ENCODE measurements at places on chromosomes 3 and 15. TPM values are rescaled to one million over a fixed set of nuclear protein-coding genes. Genes with fewer than 3 reads are reported as not detected.
A peak's percentile ranks its signal among the peaks of the same experiment; 100 is the strongest.

DNA sequence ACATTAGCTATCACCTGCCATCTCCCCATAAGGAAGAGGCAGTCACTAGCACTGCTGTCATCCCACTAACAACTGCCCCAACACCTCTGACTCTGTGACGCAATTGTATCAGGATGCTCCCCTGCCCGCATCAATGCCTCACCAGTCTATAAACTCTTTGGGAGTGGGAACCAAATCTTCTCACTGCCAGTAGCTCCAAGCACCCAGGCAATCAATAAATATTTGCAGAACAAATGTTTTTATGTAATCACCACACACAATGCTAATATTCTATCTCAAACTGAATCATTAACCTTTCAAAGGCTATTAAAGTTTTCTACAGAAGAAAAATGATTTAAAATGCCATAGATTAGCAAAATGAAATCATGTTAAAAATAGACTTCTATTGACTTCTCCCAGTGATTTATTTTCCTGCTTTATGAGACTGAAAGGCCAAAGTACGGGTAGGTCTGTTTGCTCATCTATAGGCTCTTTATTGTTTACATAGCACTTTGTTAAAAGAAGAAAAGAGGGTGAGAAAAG, 131.3 kb downstream of the PLD1 start:
- H3K4me3 ChIP-seq, result no peak overlapping the region
- no peak for DNase-seq

- H3K27me3 ChIP-seq, result no peaks in the 10 kb centered on the region
- no peaks in the 10 kb centered on the region for H3K4me1 ChIP-seq
- no peak overlapping the region for H3K27ac ChIP-seq
- no peak overlapping the region for H3K4me3 ChIP-seq
Measured at GRCh38 chr15:66882251-66883020, 180.4 kb downstream of the SMAD6 start.

- no peaks in the 10 kb centered on the region for H3K36me3 ChIP-seq
- H3K4me1 ChIP-seq, result no peaks in the 10 kb centered on the region
- H3K27me3 ChIP-seq, result peaks cover 10% of the 10 kb centered on the region
- H3K27ac ChIP-seq, result no peak overlapping the region
Measured at GRCh38 chr3:144109944-144110343, 138.3 kb downstream of the DIPK2A start.

DNA sequence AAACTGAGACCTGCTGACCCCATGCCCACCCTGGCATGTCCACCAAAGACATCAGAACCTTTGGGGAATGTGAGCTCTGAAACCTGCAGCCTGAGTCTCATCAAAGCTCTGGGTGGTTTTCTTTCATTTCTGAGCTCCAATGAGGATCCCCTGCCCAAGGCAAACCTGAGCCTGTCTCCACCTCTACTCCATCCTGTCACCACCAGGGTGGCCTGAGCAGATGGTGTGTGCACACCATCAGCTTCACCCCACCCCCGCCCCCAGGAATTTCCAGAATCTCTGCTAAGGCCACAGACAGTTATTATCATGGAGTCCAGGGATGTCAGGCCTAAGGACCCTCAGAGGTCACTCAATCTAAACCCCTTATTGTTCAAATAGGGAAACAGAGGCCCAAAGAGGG, 1.3 kb downstream of the XIRP1 start:
- no peaks in the 10 kb centered on the region for H3K36me3 ChIP-seq
- no peak overlapping the region for H3K27ac ChIP-seq

GRCh38 chr3:123400169-123400568, 48.7 kb downstream of the ADCY5 start:
- H3K4me1 ChIP-seq, result no peaks in the 10 kb centered on the region
- no peak overlapping the region for H3K27ac ChIP-seq
- H3K27me3 ChIP-seq, result peaks cover 6% of the 10 kb centered on the region
- DNase-seq, result no peak

GRCh38 chr3:195849322-195850074, 37.8 kb upstream of the MUC4 start:
- peaks cover 2% of the 10 kb centered on the region for H3K4me1 ChIP-seq
- no peaks in the 10 kb centered on the region for H3K36me3 ChIP-seq
- no peak overlapping the region for H3K4me3 ChIP-seq

The CCDC13 gene
- total RNA-seq, result not detected

The MASP1 gene
- not detected for total RNA-seq

The SCN11A gene
- total RNA-seq, result 0.05 TPM

DNA sequence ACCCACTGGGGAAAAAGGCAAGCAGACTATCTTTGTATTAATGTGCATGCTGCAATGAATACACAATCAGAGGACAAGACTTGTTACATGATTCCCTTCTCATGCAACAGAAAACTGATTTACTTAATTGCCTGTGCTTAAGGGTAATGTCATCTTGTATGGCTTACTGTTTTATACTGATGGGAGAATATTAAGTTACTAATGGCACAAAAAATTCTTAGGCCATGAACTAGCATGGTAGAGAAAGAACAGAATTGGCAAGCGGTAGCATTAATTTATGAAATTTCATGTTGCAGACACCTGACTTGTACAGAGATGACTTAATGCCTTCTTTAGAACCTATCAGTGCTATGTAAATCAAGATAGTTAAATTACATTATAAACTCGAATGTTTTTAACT, 282.3 kb downstream of the CNTN3 start:
- no peak overlapping the region for H3K27ac ChIP-seq
- no peaks in the 10 kb centered on the region for H3K4me1 ChIP-seq
- H3K4me3 ChIP-seq, result no peak overlapping the region
- no peaks in the 10 kb centered on the region for H3K36me3 ChIP-seq
- H3K27me3 ChIP-seq, result no peaks in the 10 kb centered on the region

GRCh38 chr3:11932636-11933035, 71.6 kb upstream of the SYN2 start:
- H3K4me3 ChIP-seq, result no peak overlapping the region
- H3K4me1 ChIP-seq, result no peaks in the 10 kb centered on the region
- peaks cover 3% of the 10 kb centered on the region for H3K27me3 ChIP-seq
- H3K27ac ChIP-seq, result no peak overlapping the region
- DNase-seq, result no peak
- no peaks in the 10 kb centered on the region for H3K36me3 ChIP-seq

- peaks cover 2% of the 10 kb centered on the region for H3K4me1 ChIP-seq
- no peak for DNase-seq
- no peaks in the 10 kb centered on the region for H3K27me3 ChIP-seq
- H3K36me3 ChIP-seq, result peaks cover 1% of the 10 kb centered on the region
- no peak overlapping the region for H3K4me3 ChIP-seq
- H3K27ac ChIP-seq, result no peak overlapping the region
Measured at GRCh38 chr3:105958237-105959000, 89.6 kb upstream of the CBLB start.

The SSR3 gene
- 128 TPM for total RNA-seq

DNA sequence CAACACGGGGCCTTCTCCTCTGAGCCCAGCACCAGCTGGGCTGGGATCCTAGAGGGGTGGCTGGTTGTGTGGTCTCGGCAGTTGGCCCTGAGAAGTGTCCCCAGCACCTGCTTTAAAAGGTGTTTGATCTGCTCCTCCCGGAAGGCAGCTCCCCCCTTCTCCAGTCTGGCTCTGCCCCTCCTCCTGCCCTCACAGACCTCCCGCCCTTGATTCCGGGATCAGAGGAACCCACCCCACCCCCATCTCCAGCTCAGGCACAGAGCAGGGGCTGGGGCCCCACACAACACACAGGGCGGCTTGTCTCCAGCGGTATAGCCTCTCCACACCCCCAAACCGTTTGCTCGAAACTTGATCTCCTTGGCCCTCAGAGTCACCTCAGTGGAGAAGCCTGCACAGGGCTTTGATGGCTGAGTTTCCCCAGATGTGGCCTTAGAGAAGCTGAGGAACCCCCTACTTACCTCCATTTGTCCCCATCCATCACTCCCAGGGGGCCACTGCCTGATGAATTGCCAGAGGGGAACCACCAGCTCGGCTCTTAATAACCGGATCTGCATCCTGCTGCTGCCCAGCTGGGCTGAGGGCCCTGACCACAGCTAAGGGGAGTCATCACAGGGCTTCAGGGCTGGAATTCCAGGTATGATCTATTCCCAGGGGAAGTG, 6.4 kb upstream of the STRA6 start:
- H3K27me3 ChIP-seq, result no peaks in the 10 kb centered on the region
- H3K4me1 ChIP-seq, result no peaks in the 10 kb centered on the region
- no peak overlapping the region for H3K27ac ChIP-seq

DNA sequence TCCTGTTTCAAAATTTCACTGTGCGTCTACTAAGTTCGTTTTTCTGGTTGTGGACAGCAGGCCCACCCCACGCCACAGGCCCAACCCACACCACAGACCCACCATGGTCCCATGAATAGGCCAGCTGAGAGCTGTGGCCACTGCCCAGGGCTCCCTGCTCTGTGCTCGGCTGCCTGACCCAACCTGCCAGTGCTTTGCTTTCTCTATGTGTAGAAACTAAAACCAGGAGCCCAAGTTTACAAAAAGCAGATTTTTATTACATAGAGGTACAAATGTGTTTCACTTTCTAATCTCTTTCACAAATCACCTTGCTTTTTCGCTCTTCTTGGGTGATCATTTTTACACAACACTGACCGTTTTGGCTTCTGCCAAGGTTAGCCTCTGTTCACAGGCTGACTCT, 69.1 kb downstream of the HERC2 start:
- no peaks in the 10 kb centered on the region for H3K4me1 ChIP-seq
- H3K27me3 ChIP-seq, result no peaks in the 10 kb centered on the region
- peaks cover 48% of the 10 kb centered on the region for H3K36me3 ChIP-seq
- no peak overlapping the region for H3K4me3 ChIP-seq
- no peak for DNase-seq

The CLDN18 gene
- not detected for total RNA-seq

The IQCH gene
- 1.4 TPM for total RNA-seq

- no peak for DNase-seq
- no peak overlapping the region for H3K4me3 ChIP-seq
- no peak overlapping the region for H3K27ac ChIP-seq
Measured at GRCh38 chr3:24020036-24020691, 75.1 kb downstream of the NR1D2 start.

DNA sequence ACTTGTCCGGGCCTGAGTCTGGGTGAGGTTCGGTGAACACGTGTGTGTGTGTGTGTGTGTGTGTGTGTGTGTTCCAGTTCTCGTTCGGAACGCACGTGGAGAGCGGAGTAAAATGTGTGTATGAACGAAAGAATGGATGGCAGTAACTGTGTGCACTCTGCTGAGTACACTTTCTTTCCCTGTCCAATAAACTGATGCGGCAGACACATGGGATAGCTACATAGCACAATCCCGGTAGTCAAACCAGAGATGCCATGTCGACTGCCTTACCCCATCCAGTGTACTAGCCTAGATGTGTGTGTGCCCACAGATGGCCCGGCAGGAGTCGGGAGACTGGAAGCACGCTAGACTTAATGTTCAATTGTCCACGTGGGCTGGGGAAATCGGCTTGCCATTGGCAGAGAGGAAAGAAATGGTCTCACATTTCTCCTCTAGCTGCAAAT, 507 bp upstream of the GOLIM4 start:
- H3K4me1 ChIP-seq, result peaks cover 7% of the 10 kb centered on the region
- H3K36me3 ChIP-seq, result no peaks in the 10 kb centered on the region
- DNase-seq, result peak; percentile 16

DNA sequence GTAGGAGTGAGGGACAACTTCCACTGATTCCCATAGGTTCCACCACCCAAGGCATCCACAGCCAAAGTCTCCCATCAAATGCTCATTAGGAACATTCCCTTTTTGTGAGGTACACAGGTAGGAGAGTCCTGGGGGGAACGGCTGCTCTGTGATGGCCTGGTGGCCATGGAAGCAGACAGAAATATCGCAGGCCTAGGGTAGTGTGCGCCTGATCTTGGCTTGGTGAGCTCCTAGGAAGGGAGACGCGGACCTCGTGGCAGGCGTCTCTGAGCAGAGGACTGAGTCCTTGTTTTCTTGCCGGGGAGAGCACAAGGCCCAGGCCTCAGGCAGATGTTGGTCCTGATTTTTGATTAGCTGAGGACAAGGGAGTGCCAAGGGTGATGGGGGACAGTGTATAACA, 99.5 kb downstream of the SNRPN start:
- no peaks in the 10 kb centered on the region for H3K4me1 ChIP-seq
- no peak overlapping the region for H3K4me3 ChIP-seq

DNA sequence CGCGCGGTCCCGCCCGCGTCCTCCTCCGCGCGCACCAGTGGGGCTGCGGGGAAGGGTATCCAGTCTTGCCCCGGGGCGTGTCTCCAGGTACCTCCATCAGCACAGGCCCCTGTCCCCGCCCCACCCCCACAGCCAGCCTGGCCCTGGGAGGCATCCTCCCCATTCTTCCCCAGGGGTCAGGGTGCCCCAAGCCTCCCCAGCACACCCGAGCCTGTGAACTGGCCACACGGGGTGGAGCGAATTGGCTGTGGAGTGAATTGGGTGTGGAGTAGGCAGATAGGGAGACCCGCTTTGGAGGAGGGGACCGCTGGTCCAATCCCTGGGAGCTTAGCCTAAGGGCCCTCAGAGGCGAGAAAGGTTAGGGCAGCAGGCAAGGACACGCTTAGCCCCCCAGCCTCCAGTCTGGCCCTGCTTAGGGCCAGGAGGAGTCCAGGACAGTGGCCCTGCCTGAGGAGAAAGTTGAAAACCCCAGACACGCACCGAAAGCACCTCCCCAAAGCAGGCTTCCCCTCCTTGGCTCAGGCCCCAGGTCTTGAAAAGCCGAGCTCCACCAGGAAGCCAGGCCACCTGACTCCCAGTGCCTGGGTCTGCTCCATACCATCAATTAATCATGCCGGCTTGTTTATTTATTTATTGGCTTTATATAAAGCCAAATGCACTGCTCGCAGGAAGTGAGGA, 107.7 kb upstream of the SLC6A11 start:
- DNase-seq, result no peak
- H3K4me3 ChIP-seq, result no peak overlapping the region
- H3K27ac ChIP-seq, result no peak overlapping the region

DNA sequence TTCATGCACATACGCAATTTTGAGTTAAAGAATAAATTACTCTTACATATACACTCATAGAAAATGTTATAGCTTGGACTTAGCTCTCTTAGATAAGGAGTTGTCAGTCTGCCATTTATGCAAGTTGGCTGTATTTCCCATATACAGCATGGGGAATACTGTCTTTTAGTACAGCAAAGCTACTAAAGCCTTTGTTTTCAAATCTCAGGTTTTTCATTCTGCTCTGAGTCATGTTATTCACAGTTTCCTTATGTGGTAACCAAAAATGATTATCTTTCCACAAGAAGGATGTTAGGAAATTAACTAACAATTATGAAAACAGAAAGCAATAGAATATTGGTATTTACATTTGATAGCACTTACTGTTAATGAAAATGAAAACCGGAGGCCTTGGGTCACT, 4.3 kb upstream of the TIPARP start:
- DNase-seq, result no peak
- no peak overlapping the region for H3K27ac ChIP-seq
- no peaks in the 10 kb centered on the region for H3K27me3 ChIP-seq
- H3K4me1 ChIP-seq, result peaks cover 28% of the 10 kb centered on the region
